Ascending aorta (tissue), 2 donors: ENCODE measurements at places on chromosomes 3 and 15. TPM values are rescaled to one million over a fixed set of nuclear protein-coding genes. Genes with fewer than 3 reads are reported as not detected.

Gene ZMAT3
- 38.0 TPM for total RNA-seq

DNA sequence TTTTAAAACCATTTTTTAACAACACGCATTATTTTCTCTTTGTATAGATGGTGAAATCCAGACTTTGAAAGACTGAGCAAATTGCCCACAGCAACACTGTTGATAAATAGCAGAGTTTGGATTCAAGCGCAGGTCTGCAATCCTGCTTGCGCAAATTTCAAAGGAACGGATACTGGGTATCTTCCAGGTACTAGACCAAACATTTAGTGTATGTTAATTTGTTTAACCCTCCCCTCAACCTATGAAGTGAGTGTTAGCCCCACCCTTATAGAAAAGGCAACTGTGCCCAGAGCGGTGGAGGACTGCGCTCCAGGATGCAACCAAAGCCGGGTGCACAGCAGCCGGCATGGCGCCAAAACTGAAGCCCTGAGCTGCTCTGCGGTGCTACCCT, 103.8 kb downstream of the CPN2 start:
- no peaks in the 10 kb centered on the region for H3K36me3 ChIP-seq
- no peaks in the 10 kb centered on the region for H3K27me3 ChIP-seq
- H3K4me1 ChIP-seq = no peaks in the 10 kb centered on the region

- H3K27ac ChIP-seq = no peak overlapping the region
- no peaks in the 10 kb centered on the region for H3K27me3 ChIP-seq
- DNase-seq = no peak
- H3K4me3 ChIP-seq = no peak overlapping the region
- H3K4me1 ChIP-seq = no peaks in the 10 kb centered on the region
- no peaks in the 10 kb centered on the region for H3K36me3 ChIP-seq
These were observed 148.1 kb downstream of the NEK11 start for GRCh38 chr3:131174752-131175151.

DNA sequence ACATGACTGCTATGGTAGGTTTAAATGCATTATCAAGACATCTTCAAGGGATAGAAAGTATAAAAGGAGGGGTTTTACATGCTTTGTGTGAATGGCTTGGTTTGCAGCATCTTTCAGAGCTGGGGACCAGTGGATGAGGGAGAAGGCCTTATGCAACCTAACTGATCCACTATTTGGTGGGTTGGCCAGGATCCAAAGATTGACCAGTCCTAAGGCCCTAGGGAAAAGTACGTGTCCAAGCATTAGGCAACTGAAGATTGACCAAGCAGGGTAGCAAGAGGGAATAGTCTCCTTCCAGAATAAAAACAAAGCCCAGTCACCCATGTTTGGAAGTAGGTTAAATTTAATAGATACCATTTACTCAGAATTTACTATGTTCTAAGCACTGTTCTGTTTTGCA, 509.3 kb downstream of the EPHB1 start:
- no peak overlapping the region for H3K27ac ChIP-seq
- H3K4me3 ChIP-seq = no peak overlapping the region
- H3K27me3 ChIP-seq = no peaks in the 10 kb centered on the region
- H3K4me1 ChIP-seq = no peaks in the 10 kb centered on the region

Gene FETUB
- total RNA-seq = not detected

Gene SLC35A5
- 20.8 TPM for total RNA-seq

Gene CERS3
- not detected for total RNA-seq

- no peak for DNase-seq
- no peaks in the 10 kb centered on the region for H3K27me3 ChIP-seq
- H3K4me1 ChIP-seq = peaks cover 7% of the 10 kb centered on the region
- H3K4me3 ChIP-seq = no peak overlapping the region
- H3K27ac ChIP-seq = no peak overlapping the region
These were observed 3.2 kb upstream of the SENP2 start for GRCh38 chr3:185582871-185583270.

Gene CPB1
- 0.21 TPM for total RNA-seq

Gene CP
- 58.3 TPM for total RNA-seq

DNA sequence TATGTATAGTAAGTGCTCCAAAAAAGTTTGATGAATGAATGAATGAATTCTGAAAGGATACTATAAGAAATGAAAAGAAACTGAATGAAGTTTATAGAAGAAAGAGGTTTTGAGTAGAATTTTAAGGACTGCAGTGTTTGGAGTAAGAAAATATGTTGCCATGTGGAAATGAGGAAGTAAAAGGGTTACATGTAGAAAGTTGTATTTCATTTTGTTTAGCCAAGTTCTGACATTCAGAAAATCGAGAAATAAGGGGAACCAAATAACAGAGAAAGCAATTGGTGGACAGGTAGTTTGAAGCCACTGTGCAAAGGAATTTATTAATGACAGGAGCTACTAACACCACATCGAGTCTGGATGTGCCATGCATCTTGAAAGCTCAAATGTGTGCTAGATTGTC, 200.7 kb downstream of the SATB1 start:
- no peaks in the 10 kb centered on the region for H3K4me1 ChIP-seq
- H3K4me3 ChIP-seq = no peak overlapping the region
- no peaks in the 10 kb centered on the region for H3K27me3 ChIP-seq

GRCh38 chr15:78457101-78457500, 19.1 kb downstream of the IREB2 start:
- H3K27ac ChIP-seq = no peak overlapping the region
- no peaks in the 10 kb centered on the region for H3K27me3 ChIP-seq
- H3K4me3 ChIP-seq = no peak overlapping the region
- DNase-seq = no peak
- H3K36me3 ChIP-seq = no peaks in the 10 kb centered on the region
- peaks cover 31% of the 10 kb centered on the region for H3K4me1 ChIP-seq

Gene MYD88
- total RNA-seq = 38.8 TPM

Gene LRRN1
- 0.53 TPM for total RNA-seq

DNA sequence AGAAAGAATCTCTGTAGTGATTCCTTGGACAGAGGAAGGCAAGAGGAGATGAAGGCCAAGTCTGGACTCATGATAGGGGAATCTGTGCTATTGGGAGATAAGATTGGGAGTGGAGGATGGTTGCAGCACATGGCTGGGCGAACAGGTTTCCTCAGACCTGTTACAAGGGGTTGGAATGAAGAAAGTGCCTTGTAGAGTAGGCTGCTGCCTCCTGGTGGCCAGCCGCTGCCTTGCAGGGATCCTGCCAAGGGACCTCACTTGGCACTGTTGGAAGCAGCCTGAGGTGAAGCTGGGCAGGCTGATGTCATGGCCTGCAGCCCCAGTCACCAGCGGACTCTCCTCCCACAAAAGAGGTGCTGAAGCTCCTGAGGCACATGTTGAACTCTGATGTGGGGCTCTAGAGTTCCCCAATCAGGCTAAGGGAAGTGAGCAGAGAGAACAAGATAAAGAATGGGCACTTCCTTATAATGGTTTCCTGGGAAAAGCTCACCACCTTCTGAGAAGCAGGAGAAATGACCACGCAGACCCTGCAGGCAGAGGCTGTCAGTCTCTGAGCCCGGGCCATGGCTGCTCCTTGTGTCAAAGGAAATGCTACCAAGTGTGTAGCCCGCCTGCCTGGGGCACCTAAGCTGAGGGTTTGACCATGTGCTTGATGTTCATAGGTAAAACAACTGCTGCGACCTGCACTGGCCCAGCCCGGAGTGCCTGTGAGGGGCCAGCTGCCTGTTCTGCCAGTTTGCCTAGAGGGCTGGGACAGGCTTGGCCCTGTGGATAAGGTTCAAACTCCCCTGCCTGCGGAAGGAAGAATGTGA, 1.6 kb upstream of the TEX264 start:
- no peak overlapping the region for H3K4me3 ChIP-seq
- peak; percentile 40 for DNase-seq
- no peaks in the 10 kb centered on the region for H3K27me3 ChIP-seq
- no peak overlapping the region for H3K27ac ChIP-seq
- peaks cover 14% of the 10 kb centered on the region for H3K4me1 ChIP-seq

- H3K36me3 ChIP-seq = no peaks in the 10 kb centered on the region
- H3K4me3 ChIP-seq = no peak overlapping the region
- no peaks in the 10 kb centered on the region for H3K4me1 ChIP-seq
These were observed 713.0 kb upstream of the CADM2 start for GRCh38 chr3:84245789-84246188.

- DNase-seq = no peak
- H3K4me3 ChIP-seq = no peak overlapping the region
- no peaks in the 10 kb centered on the region for H3K36me3 ChIP-seq
- H3K27ac ChIP-seq = no peak overlapping the region
- H3K4me1 ChIP-seq = no peaks in the 10 kb centered on the region
These were observed 85.7 kb downstream of the TBL1XR1 start for GRCh38 chr3:177111541-177111949.

- DNase-seq = no peak
- no peaks in the 10 kb centered on the region for H3K4me1 ChIP-seq
- H3K27me3 ChIP-seq = no peaks in the 10 kb centered on the region
- H3K36me3 ChIP-seq = no peaks in the 10 kb centered on the region
- H3K4me3 ChIP-seq = no peak overlapping the region
These were observed 16.3 kb upstream of the HDAC11 start for GRCh38 chr3:13463618-13464400.

Gene CCDC54
- not detected for total RNA-seq

Gene MOBP
- total RNA-seq = not detected

DNA sequence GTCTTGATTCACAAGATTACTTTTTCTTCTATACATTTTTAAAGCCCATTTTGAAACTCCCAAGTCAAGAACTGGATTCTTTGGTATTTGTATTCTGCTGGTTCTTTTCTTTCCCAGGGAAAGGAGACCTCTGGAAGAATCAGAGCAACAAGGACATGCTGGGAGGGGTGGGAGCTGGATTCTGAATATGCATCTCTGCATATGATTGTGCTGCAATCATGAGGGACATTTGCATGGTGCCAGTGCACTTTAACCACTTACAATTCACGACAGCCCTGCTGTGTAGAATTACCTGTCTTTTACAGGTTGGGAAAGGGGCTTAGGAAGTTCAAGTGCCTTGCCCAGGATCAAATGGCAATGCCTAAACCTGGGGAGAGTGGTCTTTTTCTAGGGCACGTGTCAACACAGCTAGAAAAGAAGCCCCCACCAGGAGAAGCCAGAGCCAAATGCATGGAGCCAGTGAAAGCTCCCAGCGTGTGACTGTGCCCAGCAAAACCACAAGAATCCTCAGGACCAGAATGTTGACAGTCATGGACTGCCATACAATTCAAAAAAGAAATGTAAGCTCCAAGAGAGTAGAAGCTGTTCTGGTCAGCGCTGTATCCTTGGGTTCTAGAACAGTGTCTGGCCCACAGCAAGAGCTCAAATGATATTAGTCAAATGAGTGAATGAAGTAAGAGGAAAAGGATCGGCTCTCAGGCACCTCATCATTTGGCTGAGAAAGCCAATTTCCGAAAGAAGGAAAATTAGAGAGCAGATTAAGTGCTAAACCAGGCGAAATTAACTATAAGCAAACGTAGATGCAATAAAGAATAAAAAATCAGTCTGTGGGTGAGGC, 84.5 kb upstream of the MEF2A start:
- DNase-seq = no peak
- no peaks in the 10 kb centered on the region for H3K36me3 ChIP-seq
- H3K4me3 ChIP-seq = no peak overlapping the region
- H3K27ac ChIP-seq = no peak overlapping the region

- no peak overlapping the region for H3K27ac ChIP-seq
- no peak for DNase-seq
- H3K36me3 ChIP-seq = no peaks in the 10 kb centered on the region
- no peaks in the 10 kb centered on the region for H3K4me1 ChIP-seq
- H3K4me3 ChIP-seq = no peak overlapping the region
- no peaks in the 10 kb centered on the region for H3K27me3 ChIP-seq
These were observed 11.4 kb downstream of the RAB6B start for GRCh38 chr3:133884054-133884886.

Gene RNU5B-1
- not detected for total RNA-seq

DNA sequence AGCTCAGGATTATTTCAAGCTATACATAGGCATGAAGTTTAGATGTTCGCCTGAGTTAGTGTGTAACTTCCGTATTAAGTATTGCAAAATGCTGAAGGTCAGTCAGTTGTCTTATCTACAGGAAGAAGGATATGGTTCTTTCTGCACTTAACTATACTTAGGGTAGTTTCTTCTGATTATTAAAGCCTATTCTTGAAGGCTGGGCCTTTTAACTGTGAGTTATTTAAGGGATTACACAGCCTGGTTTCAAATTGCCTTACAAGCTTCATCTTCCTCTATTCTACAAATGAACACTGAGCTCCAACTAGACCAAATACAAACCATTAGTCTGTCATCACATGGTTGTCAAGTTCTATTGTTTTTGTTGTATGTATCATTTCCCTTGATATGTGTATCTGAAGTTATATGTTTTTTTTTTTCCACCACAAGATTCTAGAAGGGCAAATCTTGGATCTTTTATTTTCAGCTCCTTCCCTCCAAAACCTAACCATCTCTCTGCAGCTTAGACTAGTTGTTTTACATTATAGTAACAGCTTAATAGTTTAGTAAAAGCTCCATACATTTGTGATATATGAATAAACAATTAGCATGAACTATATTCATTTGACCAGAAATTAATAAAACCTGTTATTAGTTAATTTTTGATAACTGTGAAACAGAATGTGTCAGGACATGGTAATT, 272.9 kb upstream of the KCNMB2 start:
- H3K4me3 ChIP-seq = no peak overlapping the region
- no peaks in the 10 kb centered on the region for H3K36me3 ChIP-seq
- DNase-seq = no peak
- no peak overlapping the region for H3K27ac ChIP-seq
- no peaks in the 10 kb centered on the region for H3K27me3 ChIP-seq

Gene COL6A5
- not detected for total RNA-seq

- no peaks in the 10 kb centered on the region for H3K27me3 ChIP-seq
- no peak overlapping the region for H3K4me3 ChIP-seq
- no peak overlapping the region for H3K27ac ChIP-seq
- no peak for DNase-seq
These were observed 173.8 kb downstream of the SMAD6 start for GRCh38 chr15:66875588-66876420.

DNA sequence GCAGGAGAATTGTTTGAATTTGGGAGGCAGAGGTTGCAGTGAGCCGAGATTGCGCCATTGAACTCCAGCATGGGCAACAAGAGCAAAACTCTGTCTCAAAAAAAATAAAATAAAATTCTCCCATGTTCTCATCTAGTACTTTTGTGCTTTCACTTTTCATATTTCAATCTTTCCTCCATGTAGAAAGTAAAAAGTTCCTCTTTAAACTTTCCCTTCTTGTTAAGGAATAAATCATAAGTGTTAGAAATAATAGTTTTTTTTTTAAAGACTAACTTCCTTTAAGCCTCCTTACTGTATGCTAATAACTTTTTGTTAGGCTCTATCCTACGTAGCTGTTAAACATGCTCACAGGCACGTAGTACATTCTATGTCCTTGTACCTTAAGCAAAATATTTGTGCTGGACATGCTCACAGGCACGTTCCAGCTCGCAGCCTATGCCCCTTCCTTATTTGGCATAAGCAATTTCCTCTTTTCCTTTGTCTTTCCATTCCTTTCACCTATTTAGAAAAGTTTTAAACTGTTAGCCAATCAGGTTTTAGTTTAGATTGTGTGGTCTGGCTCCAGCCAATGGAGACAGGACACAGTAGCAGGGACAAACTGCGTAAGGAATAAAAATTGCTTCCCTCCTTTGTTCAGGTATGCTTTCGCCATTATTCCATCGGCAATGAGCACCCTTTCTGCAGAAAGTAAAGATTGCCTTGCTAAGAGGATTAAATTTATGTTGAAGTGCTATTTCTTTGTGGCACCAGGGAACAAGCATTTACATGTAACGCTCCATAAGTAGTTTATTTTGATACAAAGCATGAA, 38.9 kb upstream of the PIK3CB start:
- H3K4me1 ChIP-seq = no peaks in the 10 kb centered on the region
- H3K4me3 ChIP-seq = no peak overlapping the region
- no peaks in the 10 kb centered on the region for H3K27me3 ChIP-seq
- no peak overlapping the region for H3K27ac ChIP-seq

GRCh38 chr3:172913911-172914655, 163.6 kb downstream of the ECT2 start:
- DNase-seq = no peak
- no peaks in the 10 kb centered on the region for H3K36me3 ChIP-seq
- no peak overlapping the region for H3K4me3 ChIP-seq
- no peaks in the 10 kb centered on the region for H3K27me3 ChIP-seq
